ENCODE measurements at places on chromosomes 1 and 21.
A peak's percentile ranks its signal among the peaks of the same experiment; 100 is the strongest.

DNA sequence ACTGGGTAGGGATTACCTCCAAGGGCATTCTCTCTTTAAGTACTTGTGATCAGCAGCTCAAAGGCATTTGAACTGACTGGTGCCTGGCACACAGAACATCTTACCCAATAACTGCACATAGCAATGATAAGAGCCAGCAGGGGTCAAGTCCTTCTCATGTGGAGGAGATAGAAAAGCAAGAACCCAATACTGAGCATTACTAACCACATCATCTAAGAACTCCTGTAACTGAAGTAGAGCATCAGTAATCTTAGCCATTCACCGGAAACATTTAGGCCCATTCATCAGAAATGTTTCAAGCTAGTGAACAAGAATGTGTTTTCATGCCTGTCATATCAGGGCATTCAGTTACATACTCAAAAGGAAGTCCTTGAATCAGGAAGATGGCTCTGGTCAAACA, 33.6 kb upstream of the THEM4 start:
- DNase-seq = no peak

GRCh38 chr1:30754684-30755171, 2.8 kb downstream of the LAPTM5 start:
- no peak for DNase-seq

- DNase-seq = no peak
These were observed 12.6 kb downstream of the VN1R5 start for GRCh38 chr1:247268390-247269045.

DNA sequence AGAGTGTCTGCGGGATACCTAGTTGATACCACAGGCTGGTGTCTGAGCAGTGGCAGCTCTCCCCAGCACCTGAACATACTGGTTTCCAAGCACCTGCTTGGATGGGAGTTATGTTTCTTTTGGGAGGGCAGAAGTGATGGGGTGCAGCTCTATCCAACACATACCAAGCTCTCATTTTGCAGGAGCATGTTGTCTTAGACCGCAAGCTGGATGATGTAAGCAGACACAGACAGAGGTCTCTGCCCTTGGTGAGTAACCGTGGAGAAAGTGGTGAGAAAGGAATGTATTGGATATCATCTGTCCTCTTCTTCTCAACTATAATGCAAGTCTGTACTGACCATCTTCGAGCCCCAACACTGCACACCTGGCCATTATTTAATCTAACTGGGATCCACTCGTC, 37.4 kb downstream of the ZNF496 start:
- DNase-seq = no peak

DNA sequence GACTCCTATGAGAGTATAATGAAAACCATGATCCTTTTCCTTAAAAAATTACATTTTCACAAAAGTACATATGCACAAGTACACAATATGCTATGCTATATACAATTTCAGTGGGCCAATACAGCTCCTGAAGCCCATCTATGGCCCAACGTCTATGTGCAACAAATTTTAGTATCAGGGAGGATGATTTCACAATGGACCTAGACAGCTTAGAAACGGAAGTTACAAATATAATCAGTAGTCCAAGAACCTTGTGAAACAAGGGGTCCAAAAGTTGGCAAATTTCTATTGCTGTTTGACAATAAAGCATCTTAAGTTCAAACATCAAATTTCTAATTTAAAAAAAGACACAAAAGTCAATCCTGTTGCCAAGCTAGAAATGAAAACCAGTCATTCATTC, 87.0 kb downstream of the DPYD start:
- DNase-seq = no peak

DNA sequence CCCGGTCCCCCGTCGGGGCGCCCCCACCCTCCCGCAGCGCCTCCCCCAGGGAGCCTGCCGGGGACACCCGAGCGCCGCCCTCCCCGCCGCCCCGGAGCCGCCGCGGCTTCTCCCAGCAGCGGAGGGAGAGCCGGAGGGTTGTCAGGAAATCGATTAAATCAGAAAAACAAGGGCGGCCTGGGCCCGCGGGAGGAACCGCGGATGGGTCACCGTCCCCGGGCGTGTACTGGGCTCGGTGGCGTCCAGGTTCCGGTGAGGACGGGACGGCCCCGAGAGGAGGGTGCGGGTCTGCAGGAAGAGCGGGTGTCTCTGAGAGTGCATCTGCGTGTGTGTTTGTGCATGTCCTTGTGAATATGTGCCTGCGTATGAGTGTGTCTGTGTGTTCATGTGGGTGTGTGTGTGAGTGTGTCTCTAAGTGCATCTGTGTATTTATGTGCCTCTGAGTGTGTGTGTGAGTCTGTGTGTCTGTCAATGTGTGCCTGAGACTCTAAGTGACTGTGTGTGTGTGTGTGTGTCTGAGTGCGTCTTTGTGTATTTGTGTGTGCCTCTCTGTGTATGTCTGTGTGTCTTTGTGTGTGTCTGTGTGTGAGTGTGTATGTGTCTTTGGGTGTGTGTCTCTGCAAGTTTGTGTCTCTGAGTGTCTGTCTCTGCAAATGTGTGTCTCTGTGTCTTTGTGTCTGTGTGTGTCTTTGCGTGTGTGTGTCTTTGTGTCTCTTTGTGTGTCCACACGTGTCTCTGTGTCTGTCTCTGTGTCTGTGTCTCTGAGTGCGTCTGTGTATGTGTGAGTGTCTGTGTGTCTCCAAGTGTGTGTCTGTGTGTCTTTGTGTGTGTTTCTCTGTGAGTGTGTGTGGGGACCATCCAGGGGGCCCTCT, 1.1 kb downstream of the SPSB1 start:
- DNase-seq = peak; percentile 55

- DNase-seq = no peak
These were observed 53.6 kb downstream of the POFUT2 start for GRCh38 chr21:45234127-45234526.

DNA sequence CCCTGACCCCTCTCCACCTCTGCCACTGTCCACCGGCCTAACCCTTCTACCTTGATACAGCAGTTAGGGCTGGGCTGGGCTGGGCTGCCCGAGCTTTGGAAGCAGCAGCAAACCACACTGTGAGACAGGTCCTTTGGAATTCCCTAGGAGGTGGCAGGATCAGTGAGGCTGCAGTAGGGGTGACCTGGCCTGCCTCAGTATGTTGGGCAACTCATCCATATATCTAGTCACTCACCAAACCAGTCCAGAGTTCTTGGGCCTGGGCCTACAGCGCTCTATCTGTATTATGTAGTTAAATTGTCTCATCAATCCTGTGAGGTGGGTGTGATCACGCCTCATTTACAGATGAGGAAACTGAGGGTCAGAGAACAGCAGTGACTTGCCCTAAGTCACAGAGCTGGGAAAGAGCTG, 13.3 kb upstream of the SYNC start:
- no peak for DNase-seq

All from Peyer's patch (tissue), 4 donors.